ENCODE measurements at places on chromosomes 6 and 20.

DNA sequence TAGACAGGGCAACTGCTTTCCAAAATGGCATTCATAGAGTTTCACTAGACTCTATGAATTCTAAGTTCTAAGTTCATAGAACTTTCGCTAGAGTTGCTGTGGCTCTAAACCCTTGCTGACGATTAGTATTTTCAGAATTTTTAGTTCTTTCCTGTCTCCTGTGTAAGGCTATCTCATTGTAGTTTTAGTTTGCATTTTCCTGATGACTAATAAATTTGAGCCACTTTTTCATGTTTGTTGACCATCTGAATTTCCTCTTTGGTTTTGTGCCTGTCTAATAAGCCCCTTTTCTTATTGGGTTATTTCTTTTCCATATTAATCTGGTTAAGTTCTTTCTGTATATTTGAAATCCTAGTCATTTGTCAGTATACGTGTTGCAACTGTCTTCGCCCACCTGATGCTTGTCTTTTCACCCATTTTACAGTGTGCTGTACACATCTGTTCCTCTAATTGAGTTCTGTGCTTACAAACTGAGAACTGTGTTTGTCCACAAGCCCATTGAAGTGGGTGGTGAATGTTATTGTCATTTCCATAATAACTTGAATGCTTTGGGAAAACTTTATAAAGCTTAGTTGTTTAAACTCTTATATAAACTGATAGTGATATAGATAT, 177.7 kb upstream of the CDYL start:
- DNase-seq: no peak

DNA sequence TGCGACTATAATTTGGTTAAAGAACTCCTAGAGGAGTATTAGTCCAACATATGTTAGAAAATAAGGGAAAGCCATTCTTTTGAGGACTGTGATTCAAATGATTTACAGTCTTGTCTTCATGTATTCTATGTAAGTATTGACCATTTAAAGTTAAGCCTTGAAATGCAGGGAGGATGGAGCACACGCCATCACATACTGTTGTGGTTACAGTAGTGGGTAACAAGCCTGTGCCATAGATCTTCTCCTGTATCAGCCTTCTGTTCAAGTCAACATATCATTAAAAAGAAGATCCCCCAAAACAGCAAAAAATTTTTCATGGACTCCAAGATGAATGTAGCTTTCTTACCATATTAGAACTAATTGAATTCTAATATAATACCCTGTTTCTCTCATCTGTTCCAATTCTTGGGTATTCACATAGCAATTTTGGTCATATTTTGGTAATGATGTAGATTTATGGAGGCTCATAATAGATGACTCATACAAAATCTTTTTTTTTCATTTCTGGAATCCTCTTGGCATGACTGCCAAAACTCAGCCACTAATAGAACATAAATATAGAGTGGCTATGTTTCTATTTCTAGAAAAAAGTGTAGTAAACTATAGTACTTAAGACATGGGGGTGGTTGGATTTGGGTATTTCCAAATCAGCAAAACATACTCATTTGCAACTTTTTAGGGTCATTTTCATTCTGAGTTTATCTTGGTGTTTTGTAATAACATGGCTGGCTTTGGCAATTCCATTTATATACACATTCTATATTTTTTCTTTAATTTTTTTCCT, 413.5 kb downstream of the BCKDHB start:
- peak; percentile 72 for DNase-seq

DNA sequence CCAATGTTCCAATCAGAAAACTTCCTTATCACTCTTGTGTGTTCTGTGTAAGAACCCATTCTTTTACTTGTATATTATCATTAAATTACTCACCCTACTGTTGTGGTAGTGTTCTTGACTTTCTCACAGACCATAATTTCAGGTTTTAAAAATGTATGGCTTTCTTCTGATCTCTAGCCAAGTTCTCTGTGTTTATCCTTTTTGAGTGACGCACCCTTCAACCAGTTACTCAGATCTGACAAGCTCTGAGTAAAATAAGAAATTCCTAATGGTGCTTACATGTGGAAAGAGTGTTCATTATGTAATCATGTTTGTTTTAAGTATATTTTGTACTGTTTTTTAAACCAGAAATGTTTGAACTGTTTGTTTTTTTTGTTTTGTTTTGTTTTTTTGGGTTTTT, 11.0 kb downstream of the TBPL1 start:
- DNase-seq: peak; percentile 64

- no peak for DNase-seq
These were observed 3.4 kb downstream of the NUDT3 start for GRCh38 chr6:34389034-34389433.

DNA sequence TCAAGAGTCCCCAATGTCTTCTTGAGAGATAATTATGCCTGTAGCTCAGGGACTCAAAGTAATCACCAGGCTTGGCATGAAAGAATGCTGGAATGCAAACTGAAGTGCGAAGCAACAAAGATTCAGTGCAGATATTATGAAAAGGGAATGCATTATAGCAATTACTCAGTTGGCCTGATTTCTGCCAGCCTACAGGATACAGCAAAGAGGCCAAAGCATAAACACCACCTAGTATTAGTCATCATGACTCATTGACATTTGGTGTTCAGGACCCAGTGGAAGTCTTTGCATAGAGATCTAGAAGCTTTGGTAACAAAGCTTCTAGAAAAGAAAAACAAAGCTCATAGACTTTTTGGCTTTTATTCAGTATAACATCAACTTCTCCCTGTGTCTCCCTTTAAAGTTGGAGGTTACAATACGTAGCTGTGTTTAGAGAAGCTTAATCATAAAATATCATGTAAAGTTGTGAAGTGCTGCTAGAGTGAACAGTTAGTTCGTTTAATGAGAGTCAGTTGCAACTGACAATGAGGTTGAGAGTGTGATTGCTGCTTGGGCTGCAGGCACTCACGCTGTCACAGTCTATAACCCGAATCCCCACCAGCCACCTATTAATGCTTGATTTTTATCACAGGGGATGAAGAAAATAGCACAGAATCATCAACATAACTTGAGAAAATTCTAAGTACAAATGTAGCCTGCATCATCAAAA, 932.7 kb downstream of the TFAP2A start:
- peak; percentile 80 for DNase-seq

- DNase-seq: no peak
These were observed 388.2 kb upstream of the SYNCRIP start for GRCh38 chr6:86030875-86031274.

DNA sequence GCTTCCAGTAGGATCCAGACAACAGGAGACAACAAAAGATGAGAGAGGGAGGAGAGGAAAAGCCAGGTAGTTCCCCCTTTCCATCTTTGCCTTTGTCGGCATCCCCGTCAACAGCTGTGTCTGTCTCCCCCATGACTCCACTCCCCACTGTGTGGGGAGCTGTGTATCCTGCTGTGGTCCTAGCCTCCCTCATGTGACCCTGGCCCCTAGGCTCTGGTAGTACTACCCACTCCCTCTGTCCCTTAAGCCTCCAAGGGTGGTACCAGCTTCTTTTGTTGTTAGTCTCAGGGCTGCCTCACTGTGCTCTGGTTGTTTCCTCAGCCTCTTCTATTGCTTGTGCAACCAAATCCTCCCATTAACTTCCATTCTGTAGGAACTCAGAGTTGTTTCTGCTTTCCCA, 28.7 kb downstream of the ANKEF1 start:
- DNase-seq: no peak

GRCh38 chr6:32387589-32388340, 16.1 kb upstream of the TSBP1 start:
- no peak for DNase-seq

- DNase-seq: peak; percentile 80
These were observed 34.2 kb downstream of the DTNBP1 start for GRCh38 chr6:15628499-15629131.

GRCh38 chr6:28969129-28969528, 36.0 kb downstream of the ZNF311 start:
- DNase-seq: no peak

All from stromal cell of bone marrow (primary cell).